Stimulated activated CD4-positive, alpha-beta T cell treated with anti-CD3 and anti-CD28 coated beads, Interleukin-15, amount 100 ng/mL, for 48 hours (primary cell): ENCODE measurements at places on chromosomes 2 and 18.

GRCh38 chr2:238104226-238104690 is 4.1 kb downstream of the ESPNL start:
- DNase-seq = no peak

DNA sequence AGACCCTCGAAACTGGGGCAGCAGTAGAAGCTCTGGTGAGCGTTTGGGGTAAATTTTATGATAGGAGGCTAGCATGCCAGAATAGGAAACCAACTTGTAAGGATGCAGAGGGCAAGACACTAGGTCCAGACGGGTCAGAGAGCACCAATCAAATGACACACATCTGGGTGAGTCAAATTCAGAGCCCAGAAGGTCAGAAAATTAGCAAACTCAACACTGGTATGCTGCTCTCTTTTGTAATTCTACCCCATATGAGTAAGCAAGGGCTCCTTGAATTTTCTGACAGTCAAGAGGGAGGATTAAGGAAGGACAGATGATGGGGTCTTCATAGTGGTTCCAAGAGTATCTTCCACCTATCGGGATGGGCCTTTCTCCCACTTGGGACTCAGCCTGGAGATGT is 209.8 kb downstream of the BCL2 start:
- no peak for DNase-seq

- DNase-seq = no peak
Observed at GRCh38 chr2:218882866-218883366, 2.3 kb downstream of the WNT10A start.

DNA sequence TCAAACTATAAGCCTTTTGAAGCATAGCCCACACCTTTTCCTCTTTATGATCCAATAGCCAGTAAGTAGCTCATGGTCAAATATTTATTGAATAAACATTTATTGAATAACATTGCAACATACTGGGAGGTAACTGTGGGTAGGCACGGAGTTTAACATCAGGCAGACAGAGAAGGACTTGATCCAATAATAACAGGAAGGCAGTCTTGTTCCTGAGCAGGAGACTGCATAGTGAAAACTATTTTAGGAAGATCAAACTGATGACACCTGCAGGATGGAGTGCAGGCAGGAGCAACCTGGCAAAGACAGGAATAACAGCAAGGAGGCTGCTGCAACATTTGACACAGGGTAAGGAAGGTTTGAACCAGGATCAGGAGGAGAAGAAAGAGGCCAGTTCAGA is 3.1 kb upstream of the DCTN1 start:
- no peak for DNase-seq

GRCh38 chr18:36593641-36594040 is 235.2 kb downstream of the TPGS2 start:
- no peak for DNase-seq

DNA sequence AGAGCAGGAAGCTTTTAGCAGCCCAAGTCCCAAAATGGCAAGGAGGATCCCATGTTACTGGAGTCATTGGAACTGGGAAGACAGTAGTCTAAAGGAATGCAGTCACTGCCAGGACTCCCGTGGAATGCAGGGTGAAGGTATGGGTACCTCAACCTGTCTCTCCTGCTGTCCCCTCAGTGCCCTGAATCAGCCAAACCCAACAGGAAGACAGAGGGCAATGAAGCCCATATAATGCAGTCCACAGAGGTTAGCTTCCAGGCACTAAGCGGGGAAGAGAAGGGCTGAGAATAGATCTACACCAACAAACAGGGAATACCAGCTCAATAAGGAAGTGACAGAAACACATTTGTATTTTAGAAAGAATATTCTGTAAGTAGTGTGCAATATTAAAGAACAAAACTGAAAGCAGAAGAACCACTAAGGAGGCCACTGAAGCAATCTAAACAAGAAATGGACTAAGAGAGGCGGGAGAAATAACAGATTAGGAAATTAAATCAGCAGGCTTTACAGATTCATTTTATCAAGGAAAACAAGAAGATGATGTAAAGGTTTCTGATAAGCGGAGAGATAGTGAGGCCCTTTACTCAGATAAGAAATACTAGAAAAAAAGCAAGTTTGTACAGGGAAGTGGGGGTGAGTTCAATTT is 8.3 kb downstream of the NEMP2 start:
- DNase-seq = no peak

DNA sequence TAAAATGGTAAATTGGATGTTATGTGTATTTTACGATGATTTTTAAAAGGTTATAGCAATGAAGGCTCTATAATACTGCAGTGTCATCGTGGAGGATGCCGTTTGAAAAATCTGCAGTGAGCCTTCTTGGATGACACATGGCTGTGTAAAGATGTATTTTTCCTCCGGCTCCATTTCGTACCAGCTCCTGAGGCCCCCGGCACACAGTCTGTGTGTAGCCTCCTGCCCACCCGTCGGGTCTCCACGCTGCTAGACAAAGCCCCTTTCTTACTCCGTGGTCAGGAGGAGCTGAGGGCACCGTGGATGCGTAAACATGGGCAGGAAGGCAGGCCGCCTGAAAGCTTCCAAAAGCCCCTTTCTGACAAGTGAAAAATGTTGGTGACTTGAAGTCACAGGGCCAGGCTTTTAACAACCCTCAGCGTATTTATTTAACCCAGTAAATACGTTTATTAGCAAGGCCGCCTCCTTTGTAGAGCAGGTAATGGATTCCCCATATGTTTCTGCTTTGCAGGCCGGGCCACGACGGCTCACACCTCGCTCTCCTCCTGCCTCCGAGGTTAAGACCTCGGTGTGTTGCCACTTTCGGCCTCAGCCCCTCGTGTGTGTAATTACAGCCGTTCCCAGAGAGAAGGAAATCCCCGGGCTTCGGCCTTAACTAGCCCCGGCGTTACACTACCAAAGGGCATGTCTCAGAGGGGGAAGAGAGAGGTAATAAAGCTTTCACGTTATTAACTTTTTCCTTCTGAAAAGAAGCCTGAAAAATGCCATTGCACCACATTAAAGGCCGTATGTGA is 72.8 kb downstream of the DDX1 start:
- no peak for DNase-seq

DNA sequence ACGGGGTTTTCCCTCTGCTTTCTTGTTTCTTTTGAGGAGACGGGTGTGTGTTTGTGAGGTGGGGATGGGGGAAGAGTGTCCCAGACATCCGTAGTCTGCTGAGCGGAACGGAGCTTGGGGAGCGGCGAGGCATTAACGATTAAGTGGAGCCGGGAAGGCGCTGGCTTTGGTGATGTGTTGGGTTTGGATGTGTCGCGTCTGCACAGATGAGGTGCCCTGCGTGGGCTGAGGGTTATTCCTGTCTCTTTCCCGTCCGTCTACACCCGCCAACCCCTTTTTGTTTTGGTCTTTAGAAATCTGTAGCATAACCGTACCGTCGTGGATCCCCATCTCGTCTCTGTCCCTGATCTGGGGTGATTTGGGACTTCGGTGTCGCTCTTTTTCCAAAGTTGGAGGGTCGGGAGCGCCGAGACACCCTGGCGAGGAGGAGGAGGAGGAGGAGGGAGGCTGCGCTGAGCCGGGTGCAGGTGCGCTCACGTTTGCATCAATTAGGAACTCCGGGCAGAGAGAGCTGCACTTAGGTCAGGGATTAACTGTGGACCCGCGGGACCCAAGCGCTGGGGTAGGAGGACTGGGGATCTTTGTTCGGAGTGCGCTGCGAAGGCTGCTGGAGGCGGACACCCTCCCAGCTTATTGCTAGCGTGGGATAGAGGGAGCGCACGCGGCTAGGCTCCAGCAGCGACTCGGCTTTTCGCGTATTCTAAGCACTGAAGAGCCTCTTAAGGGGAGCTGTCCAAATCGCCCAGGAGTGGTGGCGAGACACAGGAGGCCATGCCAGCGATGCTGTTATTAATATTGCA is 720.3 kb downstream of the DPP10 start:
- DNase-seq = no peak

DNA sequence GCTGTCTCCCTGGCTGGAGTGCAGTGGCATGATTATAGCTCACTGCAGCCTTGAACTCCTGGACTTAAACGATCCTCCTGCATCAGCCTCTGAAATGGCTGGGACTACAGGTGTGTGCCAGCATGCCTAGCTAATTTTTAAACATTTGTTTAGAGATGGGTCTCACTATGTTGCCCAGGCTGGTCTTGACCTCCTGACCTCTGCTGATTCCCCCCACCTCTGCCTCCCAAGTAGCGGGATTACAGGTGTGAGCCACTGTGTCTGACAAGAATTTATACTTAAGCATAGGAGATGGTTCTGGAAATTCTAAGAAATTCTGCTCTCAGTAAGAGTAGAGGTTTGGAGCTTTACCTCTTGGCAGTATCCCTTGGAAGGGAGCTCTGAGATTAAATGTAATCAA is 18.2 kb downstream of the MTHFD2 start:
- no peak for DNase-seq

DNA sequence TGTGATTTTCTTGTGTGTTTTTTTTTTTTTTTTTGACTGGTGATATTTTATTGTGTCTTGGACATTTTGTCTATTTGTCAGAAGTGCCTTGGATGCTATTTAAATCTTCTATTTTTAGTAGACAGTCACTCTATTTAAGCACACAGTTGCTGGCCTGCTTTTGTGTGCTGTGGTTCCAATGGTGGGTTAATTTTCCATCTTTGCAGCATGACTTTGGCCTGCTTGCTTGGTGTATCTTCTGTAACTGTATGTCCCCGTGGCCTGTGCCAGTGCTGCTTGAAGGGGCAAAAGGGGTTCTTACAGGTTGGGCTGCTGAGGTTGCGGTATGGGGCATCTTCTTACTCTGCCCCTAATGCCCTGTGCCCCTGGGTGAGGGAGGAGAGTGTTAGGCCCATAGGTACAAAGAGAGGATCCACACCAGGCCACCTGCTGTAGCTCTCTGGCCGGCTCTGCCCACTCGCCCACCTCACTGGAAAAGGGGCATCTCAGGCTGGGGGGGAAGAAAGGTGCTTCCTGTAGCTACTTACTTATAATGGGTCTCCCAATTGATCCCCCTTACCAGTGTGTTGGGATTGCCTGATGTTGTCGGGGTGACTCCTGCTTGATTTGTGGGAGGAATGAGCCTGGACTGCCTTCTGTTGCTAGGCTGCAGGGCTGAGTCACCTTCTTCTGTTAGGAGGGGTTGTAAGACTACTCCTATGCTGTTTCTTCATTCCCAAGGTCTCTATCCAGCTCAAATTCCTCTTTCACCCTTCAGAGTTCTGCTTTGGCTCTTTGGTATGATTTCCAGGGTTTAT is 490.0 kb upstream of the HS6ST1 start:
- DNase-seq = no peak

DNA sequence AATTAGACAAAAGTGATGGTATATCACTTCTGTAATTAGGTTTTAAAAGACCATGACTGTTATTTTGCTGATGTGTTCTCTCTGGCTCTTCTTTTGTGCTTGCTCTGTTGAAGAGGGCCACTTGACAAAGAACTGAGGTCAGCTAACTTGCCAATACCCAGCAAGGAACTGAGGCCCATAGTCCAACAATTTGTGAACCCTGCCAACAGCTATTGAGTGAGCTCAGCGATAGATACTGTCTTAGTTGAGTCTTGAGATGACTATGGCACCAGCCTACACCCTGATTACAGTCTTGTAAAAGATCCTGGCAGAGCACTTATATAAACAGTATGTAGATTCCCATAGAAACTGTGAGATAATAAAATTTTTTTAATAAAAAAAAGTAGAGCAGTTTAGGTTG is 103.0 kb downstream of the BMPR2 start:
- DNase-seq = no peak

DNA sequence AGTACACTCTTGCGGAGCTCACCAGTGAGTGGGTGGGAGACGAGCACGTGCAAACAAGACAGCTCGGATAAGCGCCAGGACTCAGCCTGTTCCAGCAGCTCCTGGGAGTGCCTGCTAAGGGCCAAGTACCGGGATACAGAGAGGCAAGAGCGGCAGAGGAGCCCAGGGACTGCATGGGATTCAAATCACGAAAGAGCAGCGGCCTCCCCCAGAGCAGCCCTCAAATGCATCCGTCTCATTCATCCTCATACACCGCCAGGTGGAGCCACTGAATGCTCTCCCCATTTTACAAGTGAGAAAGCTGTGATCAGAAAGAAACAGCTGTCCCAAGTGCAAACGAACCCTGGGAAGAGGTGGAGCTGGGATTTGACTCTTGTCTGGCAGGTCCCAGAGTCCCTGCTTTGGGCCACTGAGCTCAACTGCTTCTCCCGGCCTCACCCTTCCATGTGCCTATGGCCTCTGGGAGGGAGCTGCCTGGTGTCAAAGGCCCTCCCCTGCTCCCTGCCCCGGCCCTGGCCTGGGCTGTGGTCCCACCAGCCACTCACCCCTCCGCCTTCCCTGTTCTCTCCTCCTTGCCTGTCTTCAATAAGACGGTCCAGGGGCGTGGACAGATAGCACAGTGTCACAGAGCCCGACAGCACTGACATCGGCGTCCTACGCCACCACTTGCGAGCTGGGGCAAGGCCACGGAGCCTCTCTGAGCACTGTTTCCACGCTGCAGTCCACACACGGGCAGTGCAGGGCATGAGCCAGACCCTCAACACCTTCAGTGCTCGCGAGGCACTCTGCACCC is 72.8 kb upstream of the TAF1B start:
- no peak for DNase-seq

DNA sequence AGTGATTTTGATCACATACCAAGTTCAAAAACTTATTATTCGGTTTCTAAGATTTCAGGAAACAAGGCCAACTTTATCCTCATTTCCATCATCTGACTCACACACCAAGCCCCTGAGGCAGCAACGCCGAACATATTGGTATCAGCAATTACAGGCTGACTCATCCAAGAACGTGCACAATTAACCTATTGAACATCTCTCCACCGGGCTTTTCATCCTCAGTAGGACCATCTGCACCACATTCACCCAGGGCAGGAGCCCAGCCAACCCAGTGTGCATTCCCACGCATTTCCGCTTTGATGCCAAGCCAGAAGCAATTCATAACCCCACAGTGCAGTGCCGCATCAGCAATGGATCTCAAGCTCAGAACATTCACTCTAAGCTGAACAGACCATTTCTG is 52.9 kb downstream of the SCG2 start:
- no peak for DNase-seq

DNA sequence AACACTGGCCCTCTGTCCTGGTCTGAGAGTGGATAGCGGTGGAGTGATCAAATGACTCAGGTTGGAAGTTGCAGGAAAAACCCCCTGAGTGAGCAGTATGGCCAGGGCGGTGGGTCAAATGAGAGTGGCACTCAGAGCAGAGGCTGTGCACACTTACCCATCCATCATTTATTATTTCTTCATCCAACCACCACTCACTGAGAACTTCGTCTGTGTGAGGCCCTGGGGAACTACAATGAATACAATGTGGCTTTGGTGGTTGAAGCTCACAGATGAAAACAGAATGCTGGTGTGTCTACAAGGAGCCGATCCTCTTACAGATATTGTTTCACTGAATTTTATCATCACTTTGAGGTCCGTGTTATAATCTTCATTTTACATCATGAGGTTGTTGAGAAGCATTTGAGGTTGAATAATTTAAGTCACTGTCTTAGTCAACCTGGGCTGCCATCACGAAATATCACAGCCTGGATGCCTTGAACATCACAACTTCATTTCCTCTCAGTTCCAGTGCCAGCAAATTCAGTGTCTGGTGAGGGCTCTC is 73.4 kb upstream of the ID2 start:
- no peak for DNase-seq

GRCh38 chr2:72198532-72199241 is 51.0 kb upstream of the CYP26B1 start:
- DNase-seq = no peak

- DNase-seq = no peak
Observed at GRCh38 chr18:13589943-13590342, 136.4 kb downstream of the FAM210A start.

- no peak for DNase-seq
Observed at GRCh38 chr2:212088353-212088752, 450.2 kb downstream of the ERBB4 start.

GRCh38 chr2:224449212-224450147 is 47.6 kb upstream of the FAM124B start:
- no peak for DNase-seq

GRCh38 chr2:72891091-72891818 is 4.0 kb downstream of the SPR start:
- no peak for DNase-seq
